ENCODE measurements at places on chromosomes 4 and X. TPM values are rescaled to one million over a fixed set of nuclear protein-coding genes. Genes with fewer than 3 reads are reported as not detected.

The SLC9A7 gene
- total RNA-seq: 6.9 TPM

GRCh38 chrX:41553688-41554087 is 106.5 kb downstream of the NYX start:
- no peak overlapping the region for H3K4me3 ChIP-seq
- H3K27me3 ChIP-seq: no peaks in the 10 kb centered on the region
- H3K4me1 ChIP-seq: no peaks in the 10 kb centered on the region
- H3K27ac ChIP-seq: no peak overlapping the region
- no peak for DNase-seq

- no peak for DNase-seq
- no peak overlapping the region for H3K4me3 ChIP-seq
- no peak overlapping the region for H3K27ac ChIP-seq
- no peaks in the 10 kb centered on the region for H3K4me1 ChIP-seq
- no peaks in the 10 kb centered on the region for H3K36me3 ChIP-seq
Measured at GRCh38 chrX:5324546-5324945, 904.1 kb downstream of the NLGN4X start.

- no peak overlapping the region for H3K27ac ChIP-seq
- no peaks in the 10 kb centered on the region for H3K27me3 ChIP-seq
- no peak for DNase-seq
- no peaks in the 10 kb centered on the region for H3K4me1 ChIP-seq
- no peak overlapping the region for H3K4me3 ChIP-seq
Measured at GRCh38 chr4:109276482-109277095, 25.9 kb downstream of the COL25A1 start.

The MEPE gene
- total RNA-seq: not detected

The SCRG1 gene
- 0.21 TPM for total RNA-seq

GRCh38 chr4:3645711-3646679 is 113.8 kb upstream of the LRPAP1 start:
- H3K4me1 ChIP-seq: no peaks in the 10 kb centered on the region
- no peak for DNase-seq
- no peaks in the 10 kb centered on the region for H3K36me3 ChIP-seq
- no peaks in the 10 kb centered on the region for H3K27me3 ChIP-seq
- H3K27ac ChIP-seq: no peak overlapping the region

Measured in tibial nerve (tissue), 4 donors.